ENCODE measurements at places on chromosomes 16 and 17.

DNA sequence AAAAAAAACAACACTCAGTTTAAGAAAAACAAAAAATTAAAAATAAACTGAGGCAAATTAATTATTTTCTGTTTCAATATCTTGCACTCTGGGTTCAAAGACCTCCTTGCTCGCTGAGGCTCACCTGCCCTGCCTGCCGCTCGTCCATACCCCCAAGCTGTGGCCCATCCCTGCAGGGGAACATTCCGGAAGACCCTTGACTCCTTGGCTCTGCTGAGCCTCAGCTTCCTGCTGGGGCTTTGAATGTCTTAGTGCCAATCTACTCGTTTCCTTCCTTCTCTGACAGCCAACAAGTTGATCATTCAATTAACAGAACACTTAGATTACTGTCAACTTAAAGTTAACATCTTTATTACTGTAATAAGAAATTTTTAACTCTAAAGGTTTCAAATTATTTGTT lies 24.3 kb downstream of the G6PC1 start:
- no peak for DNase-seq

DNA sequence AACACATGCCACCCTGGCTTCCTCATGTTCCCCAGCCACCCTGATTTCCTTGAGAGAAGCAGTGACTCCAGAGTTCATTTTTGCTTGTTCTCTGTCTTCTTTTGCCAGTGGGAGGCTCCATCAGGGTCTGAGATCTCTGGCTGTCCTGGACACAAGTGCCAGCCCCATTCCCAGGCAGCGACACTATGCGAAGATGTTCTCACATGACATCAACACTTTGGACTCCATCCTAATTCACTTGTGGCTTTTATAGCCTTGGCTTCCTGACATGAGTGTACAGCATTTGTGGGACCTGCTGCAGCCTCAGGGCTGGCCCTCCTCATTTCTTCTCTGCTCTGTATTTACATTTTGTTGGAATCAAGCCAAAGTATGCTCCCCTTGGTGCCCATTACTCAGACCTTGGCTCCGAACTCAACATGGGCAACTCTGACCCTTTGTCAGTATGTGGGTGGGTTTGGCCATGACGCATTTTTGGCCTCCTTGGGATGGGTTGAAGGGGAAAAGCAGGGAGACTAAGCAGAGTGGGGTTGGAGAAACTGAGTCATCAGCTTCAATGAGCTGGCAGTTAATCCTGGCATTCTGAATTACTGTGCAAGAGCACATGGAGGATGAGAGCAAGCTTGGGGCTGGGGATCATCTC lies 119.0 kb upstream of the EEF2KMT start:
- DNase-seq: no peak

GRCh38 chr16:66551788-66552285 lies 539 bp upstream of the CKLF start:
- DNase-seq: peak; percentile 34

DNA sequence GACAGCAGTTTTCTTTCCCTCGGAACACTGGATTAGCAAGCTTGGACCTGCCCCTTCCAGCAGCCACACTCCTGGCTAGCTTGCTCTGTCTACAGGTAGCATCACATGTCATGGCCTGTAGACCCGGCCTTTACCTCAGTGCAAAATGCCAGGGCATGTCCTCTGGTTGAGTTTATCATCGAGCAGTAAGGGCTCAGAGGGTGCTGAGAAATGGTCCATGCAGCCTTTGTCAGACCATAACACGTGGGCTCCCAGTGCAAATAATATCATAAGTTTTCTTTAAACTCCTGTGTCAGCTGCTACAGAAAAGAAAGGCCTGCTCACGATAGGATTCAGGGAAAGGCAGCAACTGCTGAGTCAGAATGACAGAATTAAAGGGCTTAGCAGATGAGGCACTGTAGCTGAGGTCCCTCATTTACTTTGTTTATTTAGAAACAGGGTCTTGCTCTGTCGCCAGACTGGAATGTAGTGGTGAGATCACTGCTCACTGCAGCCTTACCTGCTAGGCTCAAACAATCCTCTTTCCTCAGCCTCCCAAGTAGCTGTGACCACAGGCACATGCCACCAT lies 8.0 kb upstream of the GNA13 start:
- no peak for DNase-seq

DNA sequence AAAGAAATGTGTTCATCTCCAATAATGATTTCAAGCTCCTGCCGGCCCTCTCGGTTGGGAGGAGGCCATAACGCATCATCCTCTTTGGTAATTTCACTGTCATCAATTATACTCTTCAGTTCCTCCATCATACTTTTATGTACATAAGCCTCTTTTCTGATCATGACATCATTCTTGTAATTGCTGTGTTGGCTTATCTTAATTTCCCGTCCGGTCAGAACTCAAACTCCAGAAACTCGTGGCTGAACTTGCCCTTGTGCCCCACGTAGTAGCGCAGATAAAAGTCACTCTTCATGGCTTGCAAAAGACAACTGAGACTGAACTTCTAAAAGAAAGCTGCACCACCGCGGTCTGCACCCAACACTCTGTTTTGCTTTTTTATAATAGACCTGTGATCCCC lies 13.6 kb downstream of the TMEM220 start:
- no peak for DNase-seq

All from right hindlimb (tissue), 1 donor.